DMS53 (cell line): ENCODE measurements at places on chromosomes 12 and 14.

- no peak for DNase-seq
Observed at GRCh38 chr12:27550653-27550975, 26.6 kb downstream of the PPFIBP1 start.

- DNase-seq = peak; percentile 97
Observed at GRCh38 chr12:108563136-108563803, 874 bp downstream of the ISCU start.

DNA sequence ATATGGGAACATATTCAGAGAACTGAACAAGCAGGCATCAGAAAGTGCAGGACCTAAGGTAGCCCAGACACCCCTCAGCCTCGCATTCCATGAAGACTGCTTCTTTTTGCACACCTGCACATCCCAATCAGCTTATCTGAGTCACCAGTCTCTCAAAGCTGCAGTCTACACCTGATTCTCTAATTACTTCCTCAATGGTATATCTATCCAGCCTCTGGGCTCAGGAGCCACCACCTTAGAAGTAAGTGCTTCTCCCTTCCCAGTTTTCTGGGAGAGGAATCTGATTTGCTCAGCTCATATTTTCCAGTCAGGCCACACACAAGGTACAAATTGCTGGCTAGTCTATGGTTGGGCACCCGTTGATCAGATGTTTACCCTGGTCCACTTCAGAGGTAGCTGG is 21.7 kb downstream of the TC2N start:
- DNase-seq = peak; percentile 14

- peak; percentile 97 for DNase-seq
Observed at GRCh38 chr12:131830335-131830913, 2.2 kb downstream of the MMP17 start.

DNA sequence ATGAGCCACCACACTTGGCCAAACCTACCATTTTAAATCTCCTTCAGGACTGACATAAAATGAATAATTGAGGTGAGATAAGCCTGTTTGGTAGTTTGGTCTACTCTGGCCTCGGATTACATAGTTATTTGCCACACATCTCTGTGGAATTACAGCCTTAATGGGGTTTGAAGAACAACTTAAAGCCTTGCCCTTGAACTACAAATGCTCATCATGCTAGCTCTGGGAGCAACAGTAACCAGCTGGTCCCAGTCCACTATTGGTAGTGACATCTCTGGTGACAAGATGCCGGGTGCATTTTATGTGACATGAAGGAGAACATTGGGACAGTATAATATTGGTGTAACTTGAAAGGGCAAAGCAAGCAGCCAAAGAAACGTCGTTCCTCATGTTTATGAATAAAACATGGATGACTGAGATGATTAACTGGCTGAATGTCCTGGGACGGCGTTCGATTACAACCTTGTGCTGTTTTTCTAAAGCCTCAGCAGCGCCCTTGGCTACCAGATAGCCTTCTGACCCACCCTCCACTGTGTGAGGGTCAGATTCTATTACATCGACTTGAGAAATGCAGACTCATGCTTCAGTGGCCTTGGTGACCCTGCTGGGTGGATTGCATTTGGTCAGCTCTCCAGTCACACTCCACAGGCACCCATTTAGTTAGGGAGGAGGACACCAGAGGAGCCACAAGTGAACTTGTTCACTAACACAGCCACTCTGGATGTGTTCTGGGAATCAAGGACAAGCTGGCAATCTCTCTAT is 41.5 kb downstream of the BEST3 start:
- no peak for DNase-seq

- no peak for DNase-seq
Observed at GRCh38 chr12:57085999-57086492, 2.9 kb upstream of the NAB2 start.

DNA sequence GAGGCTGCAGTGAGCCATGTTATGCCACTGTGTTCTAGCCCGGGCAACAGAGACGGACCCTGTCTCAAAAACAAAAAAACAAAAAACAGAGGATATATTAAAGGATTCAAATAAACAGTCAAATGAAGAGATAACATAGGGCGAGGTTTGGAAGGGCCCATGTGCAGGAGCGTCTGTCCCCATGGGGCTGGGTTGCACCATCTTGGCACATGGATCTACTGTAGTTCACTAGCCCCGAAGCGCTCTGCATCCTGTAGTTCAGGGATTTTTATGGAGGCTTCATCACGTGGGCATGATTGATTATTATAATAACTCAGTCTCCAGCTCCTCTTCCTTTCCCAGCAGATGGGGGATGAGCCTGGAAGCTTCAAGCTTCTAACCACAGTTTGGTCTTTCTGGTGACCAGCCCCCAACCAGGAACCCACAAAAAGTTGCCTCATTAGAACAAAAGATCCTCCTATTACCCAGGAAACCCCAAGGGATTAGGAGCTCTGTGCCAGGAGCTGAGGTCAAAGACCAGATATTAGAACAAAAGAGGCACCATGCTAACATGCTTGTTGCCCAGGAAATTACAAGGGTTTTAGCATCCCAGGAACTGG is 59.9 kb downstream of the HCAR2 start:
- no peak for DNase-seq

- no peak for DNase-seq
Observed at GRCh38 chr14:76995279-76996035, 33.1 kb downstream of the IRF2BPL start.

DNA sequence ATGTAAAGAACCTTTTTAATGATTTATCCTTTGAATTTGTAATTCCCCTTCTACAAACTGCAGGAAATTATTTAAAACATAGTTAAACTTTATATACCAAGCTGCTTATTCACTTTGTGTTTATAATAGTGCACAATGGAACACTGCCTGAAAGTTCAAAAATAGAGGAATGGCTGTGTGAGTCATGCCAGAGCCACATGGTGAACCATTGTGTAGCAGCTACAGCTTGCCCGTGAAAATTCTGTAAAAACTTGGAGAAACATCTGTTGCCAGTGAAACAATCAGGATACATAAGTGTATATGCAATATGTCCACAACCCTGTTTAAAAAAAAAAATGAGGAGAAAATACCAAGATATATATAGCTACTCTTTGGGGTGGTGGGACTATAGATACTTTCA is 59.5 kb downstream of the VEZT start:
- DNase-seq = no peak

GRCh38 chr14:50347521-50347920 is 35.4 kb downstream of the DMAC2L start:
- peak; percentile 63 for DNase-seq

GRCh38 chr12:23493672-23494071 is 455.8 kb downstream of the SOX5 start:
- peak; percentile 64 for DNase-seq

- peak; percentile 98 for DNase-seq
Observed at GRCh38 chr12:68808388-68809189, 612 bp downstream of the MDM2 start.

DNA sequence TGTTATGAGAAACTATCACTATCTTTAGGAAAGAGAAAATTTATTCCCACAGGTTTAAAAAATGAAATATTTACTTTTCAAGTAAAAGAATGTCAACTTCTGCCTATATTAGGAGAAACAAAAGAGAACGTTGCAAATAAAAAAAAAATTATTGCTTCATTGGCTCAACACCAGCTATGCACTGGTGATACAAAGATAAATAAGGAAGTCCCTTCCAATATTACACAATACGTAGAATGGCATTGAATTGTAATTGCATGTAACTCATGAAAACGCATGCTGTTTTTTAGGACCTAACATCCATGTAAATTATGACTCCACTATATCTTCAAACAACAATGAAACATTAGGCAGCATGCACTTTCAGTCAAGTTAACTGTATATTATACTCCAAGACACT is 56.4 kb upstream of the RERGL start:
- peak; percentile 28 for DNase-seq

DNA sequence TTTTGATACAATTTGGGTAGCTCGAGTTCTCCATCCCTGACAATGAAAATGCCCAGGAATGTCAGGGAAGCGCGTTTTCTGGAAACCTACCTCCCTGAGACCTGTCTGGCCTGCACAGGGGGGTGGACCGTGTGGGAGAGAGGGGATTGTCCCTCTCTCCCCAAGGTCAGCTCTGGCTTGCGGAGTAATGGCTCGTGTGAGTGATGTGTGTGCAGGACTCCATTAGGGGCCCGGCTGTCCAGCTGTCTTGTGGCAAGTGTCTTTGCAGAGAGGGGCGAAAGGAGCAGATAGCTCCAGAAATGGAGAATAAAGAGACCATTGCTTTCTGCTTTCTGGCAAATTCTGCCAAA is 215.3 kb downstream of the CHST11 start:
- DNase-seq = no peak

DNA sequence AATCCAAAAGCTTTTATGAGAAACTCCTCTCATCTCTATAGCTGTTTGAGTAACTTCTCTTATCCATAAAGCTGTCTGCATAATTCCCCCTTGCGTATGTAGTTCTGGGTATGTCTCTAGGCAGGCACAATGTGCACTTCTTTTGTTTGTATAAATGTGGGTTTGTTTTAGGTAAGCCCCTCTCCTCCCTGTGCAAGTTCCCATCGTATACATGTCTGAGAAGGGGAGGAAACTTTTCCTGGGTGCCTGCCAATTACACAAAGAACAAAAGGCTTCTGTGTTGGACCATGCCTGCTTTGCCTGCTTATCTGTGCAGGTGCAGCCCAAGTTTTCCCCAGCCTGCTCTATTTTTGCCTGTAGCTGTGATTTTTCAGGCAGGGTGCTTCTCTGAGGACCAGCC is 96.7 kb downstream of the CCER1 start:
- DNase-seq = no peak

- DNase-seq = no peak
Observed at GRCh38 chr12:87687362-87687761, 341.8 kb downstream of the C12orf50 start.

GRCh38 chr12:9081667-9082427 is 33.9 kb downstream of the A2M start:
- DNase-seq = no peak

DNA sequence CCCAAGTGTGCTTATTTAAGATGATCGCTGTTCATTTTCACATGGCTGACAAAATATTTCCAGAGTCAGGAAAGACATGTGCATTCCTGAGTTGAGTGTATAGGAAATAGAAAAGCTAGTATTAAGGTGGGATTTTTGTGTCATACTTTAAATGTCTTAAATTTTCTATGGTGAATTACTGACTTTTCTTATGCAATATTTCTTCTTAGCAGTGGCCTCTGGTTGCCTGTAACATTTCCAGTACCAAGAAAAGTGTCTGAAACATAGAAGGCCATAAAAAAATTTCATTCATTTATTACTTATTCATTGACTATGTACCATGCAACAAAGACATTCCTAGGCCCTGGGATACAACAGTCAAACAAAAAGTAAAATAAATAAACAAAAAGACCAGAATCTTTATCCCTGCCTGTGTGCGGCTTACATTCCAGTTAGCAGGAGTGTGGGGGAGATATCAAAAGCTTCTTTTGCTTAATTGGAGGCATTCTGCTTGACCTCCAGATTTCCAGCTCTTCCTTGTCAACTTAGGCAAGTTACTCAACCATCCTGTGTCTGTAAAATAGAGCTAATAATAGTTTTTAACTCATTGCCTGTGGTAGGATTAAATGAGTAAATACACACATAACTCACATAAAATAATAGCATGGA is 216.3 kb upstream of the FLRT2 start:
- no peak for DNase-seq

GRCh38 chr12:88307961-88308360 is 165.9 kb downstream of the TMTC3 start:
- DNase-seq = no peak

DNA sequence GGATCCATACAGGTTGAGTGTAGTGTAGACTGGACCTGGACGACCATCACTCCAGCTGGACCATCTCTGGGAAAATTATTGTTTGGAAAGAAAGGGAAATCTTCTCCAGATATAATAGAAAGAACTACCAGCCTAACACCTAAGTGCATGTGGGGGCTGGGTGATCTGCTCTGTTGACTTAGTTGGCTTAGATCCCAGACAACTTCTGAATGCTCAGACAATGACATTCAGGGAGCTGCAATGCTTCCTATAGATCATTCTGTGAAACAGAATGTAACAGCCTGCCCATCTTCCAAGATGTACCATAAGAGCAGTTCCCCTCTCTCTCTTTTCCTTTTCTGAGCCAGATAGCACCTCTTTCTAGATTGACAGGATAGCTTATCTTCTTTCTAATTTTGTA is 572.8 kb upstream of the STXBP6 start:
- peak; percentile 77 for DNase-seq

- no peak for DNase-seq
Observed at GRCh38 chr14:22811722-22812121, 3.5 kb downstream of the SLC7A7 start.

GRCh38 chr14:54712465-54713200 is 145.7 kb downstream of the SAMD4A start:
- no peak for DNase-seq

GRCh38 chr14:100842799-100843198 is 16.9 kb downstream of the MEG3 start:
- no peak for DNase-seq

- peak; percentile 76 for DNase-seq
Observed at GRCh38 chr12:3928538-3929184, 55.5 kb upstream of the PARP11 start.

GRCh38 chr12:94849411-94849976 is 154.0 kb downstream of the NDUFA12 start:
- DNase-seq = peak; percentile 50

GRCh38 chr14:75221797-75222196 is 45.4 kb upstream of the TMED10 start:
- DNase-seq = no peak

- no peak for DNase-seq
Observed at GRCh38 chr14:101481557-101481956, 79.7 kb upstream of the DIO3 start.

GRCh38 chr14:92617581-92617980 is 104.0 kb downstream of the RIN3 start:
- DNase-seq = no peak

DNA sequence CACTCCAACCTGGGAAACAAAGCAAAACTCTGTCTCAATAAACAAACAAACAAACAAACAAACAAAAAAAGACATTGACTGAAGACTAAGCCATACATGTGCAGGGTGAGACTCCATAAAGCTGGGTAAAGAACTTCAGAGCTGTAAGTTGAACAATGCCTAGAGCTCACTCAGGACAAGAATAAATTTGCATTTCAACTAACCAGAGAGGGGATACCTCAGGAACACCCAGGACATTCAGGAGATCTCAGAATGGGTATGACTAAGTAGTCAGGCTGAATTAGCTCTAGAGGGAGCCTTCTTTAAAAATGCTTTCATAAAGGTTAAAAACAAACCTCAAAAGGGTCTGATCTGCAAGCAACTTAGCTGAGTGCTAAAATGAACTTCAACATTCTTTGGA is 267.7 kb upstream of the DIO3 start:
- DNase-seq = no peak

DNA sequence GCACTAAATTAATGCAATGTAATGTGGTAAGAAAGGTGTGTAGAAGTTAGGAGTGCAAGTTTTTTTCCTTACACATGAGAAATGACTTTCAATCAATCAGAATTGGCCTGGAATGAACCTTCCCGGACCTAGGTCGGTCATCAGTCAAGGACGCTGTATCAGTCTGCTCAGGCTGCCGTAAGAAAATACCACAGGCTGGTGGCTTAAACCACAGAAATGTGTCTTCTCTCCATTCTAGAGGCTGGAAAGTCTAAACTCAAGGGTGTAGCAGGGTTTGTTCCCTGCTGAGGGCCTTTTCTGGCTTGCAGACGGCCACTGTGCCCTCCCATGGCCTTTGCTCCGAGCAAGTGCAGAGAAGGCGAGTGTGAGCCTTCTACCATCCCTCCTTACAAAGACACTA is 86.6 kb upstream of the DYNC1H1 start:
- DNase-seq = no peak

- DNase-seq = no peak
Observed at GRCh38 chr12:98109266-98109665, 406.1 kb upstream of the TMPO start.

GRCh38 chr14:52694761-52695480 is 437 bp downstream of the ERO1A start:
- DNase-seq = peak; percentile 67
